ENCODE measurements at places on chromosomes 4 and X.

- DNase-seq = peak; percentile 32
Measured at GRCh38 chr4:56768316-56768715, 53.2 kb downstream of the SPINK2 start.

GRCh38 chrX:118726396-118726795 lies 1.0 kb upstream of the IL13RA1 start:
- DNase-seq = no peak

- no peak for DNase-seq
Measured at GRCh38 chrX:13854003-13854402, 37.1 kb upstream of the GPM6B start.

- no peak for DNase-seq
Measured at GRCh38 chr4:128596115-128596514, 213.4 kb upstream of the JADE1 start.

- no peak for DNase-seq
Measured at GRCh38 chrX:152899111-152899873, 1.4 kb downstream of the ZNF185 start.

DNA sequence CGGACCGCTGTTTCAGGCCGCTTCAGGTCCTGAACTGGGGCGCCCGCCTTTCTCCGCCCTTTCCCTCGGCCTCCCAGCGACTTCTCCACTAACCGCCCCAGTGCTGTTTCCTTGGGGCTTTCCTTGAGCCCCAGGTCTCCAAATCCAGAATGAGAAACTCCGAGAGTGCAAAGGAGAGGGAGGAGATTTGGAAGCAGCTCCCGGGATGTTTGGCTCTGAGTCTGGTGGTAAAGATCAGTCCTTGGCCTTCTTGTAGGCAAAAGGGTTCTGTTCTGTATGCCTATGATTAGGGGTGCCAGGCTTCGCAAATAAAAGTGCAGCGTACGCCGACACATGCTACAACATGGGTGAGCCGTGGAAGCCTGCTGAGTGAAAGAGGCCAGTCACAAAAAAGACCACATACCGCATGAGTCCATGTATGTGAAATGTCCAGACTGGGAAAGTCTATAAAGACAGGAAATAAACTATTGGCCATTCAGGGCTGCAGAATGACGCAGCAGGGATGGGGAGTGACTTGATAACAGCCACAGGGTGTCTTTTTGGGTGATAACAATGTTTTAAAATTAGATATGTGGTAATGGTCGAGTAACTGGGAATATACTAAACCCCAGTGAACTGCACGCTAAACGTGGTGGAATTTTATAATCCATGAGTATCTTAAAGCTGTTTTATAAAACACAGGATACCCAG lies 99.8 kb downstream of the TRAPPC11 start:
- DNase-seq = no peak

GRCh38 chr4:30720021-30720660 lies at the start of gene PCDH7:
Gene PCDH7 (plus strand): TSS chr4:30720369. CDS start chr4:30721423, 1,054 bp downstream.
- DNase-seq = peak; percentile 71

DNA sequence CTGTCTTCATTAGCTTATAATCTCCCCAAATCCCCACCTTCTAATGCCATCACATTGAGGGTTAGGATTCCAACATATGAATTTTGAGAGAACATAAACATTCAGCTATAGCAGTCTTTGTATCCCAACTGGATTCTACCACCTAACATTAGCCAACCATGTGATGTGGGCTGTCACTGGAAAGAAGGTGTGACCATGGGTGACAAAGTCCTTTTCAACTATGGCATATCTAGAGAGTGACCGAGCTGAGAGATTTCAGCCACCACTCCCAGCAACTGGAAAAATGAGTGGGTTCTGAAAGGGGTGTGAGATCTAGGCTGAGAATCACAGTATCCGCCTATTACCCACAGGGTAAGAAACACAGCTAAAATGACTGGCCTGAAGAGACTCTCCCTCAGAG lies 22.1 kb downstream of the GABRB1 start:
- no peak for DNase-seq

GRCh38 chrX:2183193-2183725 lies 317.5 kb downstream of the DHRSX start:
- DNase-seq = no peak

- DNase-seq = peak; percentile 65
Measured at GRCh38 chr4:47615385-47615784, 130.3 kb downstream of the ATP10D start.

GRCh38 chr4:156974264-156974663 lies 2.7 kb upstream of the PDGFC start:
- no peak for DNase-seq

- DNase-seq = peak; percentile 3
Measured at GRCh38 chr4:59553063-59553720, 1646.9 kb upstream of the ADGRL3 start.

DNA sequence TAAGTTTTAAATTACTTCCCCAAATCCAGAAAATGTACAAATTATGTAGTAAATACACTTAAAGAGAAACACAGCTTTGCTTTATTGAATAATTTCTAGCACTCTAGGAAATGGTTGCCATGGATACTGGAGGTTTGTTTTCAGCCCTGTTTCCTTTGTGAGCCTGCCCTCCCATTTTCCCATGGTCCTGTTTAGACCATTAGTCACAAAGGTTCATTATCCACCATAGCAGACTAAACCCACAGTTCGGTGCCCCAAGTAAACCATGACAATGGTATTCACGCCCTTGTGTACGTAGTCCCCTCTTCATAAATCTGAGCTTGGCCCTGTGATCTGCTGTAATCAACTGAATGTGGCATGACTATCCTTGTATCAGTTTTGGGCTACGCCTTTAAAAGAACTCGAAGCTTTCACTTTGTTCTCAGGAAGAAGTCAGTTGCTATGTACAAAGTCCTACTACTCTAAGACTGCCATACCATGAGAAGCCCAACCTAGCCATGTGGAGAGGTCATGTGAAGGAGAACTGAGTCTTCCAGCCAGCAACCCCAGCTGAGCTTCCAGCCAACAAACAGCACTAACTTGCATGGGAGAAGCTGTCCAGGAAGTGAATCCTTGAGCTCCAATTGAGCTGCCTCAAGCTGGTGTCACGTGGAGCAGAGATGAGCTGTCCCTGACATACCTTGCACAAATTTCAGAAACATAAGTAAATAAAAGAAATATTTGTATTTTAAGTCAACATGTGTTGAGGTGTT lies 300.4 kb downstream of the LDB2 start:
- peak; percentile 21 for DNase-seq

DNA sequence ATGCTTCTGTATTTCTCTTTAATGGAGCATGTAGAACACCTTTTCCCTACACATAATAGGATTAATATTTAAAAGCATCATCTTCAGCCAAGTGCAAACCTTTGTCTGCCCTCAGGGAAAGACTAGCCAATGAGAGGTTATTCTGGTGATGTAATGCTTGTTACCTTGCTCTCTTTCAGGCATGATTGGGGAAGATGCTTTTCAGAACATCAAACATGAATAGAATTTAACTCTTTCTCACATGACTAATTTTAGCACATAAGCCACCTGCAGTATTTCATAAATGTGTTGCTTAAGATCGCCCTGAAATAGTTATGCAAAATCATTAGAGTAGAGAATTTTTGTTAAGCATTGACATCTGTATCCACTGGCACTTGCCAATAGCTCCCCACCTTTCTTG lies 10.7 kb upstream of the EPGN start:
- DNase-seq = no peak

DNA sequence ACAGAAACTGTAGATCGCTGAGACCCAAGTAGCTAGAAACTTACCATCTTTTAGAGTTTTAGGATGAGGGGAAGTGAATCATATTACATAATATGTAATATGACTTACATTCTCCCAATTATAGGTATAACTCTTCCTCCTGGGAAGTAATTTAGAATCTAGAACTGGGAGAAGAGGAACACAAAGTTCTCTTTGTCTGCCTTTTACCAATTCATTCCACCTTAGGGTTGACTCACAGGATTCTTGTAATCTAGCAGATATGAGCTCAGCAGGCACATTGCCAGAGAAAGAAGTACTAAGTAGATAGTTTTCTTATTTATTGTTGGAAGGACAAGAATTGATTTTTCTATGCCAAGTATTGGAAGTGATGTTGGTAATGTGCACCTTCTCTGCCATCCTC lies 58.0 kb upstream of the CCSER1 start:
- DNase-seq = peak; percentile 77

DNA sequence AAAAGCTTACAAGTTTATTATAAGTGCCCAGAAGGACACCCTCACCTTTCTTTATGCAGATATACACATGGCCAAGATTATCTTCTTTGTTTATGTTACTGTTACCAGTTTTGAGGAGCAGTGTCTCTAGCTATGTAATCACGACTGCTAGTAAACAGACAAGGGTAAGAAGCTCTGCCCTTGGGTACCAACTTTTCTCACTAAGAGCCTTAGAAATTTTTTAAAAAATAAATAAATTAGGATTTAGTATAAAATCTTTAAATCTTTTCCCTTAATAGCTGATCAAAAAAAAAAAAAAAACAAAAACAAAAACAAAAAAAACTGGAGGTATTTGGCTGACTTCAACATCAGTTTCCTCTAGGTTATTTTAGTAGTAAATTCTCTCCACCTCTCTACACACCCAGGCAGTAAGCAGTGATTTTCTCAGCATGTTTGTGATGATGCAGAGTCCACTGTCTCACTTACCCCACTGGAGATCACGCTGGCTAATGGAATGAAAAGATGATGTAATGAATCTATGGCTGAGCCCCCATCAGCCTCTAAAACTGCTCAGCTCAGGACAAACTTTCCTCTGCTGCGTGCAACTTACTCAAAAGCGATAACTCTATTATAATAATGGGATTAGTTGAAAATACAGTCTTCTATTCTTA lies 125.9 kb downstream of the FRYL start:
- no peak for DNase-seq

DNA sequence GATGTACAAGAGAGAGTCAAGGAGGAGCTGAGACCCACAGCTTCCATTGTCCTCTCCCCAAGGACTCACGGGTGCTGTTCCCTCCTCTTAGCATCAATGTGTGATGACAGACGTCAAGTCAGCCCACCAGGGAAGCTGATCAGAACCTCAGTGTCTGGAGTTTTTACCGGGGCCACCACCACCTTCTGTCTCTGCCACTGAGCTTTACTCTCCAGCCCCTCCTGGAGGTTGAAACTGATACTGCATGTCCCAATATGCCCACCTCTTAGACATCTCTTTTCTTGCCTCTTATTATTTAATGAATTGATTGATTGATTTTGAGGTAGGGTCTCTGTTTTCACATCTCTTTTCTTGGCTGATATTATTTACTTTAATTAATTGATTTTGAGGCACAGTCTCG lies 10.3 kb upstream of the AKAP17A start:
- DNase-seq = peak; percentile 38

DNA sequence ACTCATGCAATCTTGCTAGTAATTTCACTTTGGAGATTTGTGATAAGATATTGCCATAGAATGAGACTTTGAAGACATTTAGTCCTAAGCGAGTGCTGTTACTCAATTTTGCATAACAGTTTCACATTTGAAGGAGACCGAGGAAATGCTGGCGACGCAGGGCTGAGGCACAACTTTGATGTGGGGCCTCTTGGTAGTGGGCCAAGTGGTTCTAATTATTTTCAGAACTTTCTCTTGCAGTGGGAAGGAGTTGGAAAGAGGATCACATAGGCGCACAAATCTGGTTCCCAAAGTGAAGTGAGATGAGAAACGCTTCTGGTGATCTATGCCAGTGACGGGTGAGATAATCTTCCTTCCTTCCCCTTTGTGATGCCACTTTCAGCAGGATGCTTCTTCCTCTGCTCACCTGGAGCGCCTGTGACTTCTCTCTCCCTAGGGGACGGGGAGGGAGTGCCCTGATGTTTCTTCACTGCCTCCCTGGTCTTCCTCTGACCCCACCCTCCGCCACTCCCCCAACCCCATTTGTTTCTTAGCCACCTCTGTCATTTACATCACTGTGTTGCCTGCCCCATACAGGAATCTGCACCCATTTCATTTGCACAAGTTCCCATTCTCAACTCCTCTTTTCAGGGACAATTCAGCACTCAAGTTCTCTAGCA lies 138.9 kb upstream of the MID1 start:
- DNase-seq = no peak

DNA sequence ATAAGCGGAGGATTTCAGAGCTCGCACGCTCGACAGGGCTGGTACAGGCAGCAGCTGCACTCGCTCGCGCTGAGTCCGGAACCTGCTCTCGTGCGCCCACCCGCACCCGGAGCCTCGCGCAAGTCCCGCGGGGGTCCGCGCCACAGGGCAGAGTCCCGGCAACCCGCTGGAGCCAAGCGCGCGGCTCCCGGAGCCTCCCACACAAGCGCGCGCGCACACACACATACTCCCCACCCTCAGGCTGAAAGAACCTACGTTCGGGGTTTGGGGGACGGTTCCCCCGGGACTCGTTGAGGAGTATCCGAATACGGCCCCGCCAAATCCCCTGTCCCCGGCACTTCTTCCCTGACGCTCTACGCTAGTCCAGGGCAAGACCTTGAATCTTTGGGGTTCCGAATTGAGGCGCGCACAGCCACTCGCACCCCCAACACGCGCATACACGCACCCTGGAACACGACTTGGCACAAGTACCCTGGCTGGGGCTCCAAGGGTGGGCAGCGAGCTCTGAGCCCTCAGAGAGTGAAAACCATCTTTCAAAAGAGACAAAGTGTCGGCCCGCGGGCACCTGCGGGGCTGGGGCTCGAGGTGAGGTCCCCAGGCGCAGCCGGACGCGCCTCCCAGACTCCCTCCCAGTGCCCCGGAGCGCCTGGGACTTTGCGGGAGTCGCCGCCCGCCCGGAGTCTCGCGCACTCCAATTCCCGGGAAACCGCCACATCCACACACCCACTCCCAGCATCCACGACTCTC lies 952 bp downstream of the ANOS1 start:
- peak; percentile 9 for DNase-seq

GRCh38 chr4:148834804-148835631 lies 392.8 kb upstream of the NR3C2 start:
- DNase-seq = peak; percentile 78

- peak; percentile 58 for DNase-seq
Measured at GRCh38 chr4:17846266-17846665, 35.5 kb downstream of the NCAPG start.

DNA sequence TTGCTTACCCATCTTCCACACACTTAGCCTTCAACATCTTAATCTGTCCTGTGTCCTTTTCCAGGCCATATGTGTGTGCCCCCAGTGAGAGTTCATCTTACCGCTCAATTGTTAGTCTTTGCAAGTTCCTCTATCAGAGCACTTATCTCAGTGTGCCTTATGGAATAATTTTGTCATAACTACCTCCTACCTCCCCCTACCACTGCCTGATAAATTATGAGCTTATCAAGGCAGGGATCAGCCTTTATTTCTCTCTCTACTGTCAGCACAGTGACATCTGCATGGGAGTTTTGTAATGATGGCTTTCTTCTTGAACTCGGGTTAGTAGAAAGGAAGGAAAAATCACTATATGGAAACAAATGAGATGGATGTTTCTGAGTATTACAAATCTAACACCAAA lies 53.2 kb downstream of the MTM1 start:
- DNase-seq = no peak

DNA sequence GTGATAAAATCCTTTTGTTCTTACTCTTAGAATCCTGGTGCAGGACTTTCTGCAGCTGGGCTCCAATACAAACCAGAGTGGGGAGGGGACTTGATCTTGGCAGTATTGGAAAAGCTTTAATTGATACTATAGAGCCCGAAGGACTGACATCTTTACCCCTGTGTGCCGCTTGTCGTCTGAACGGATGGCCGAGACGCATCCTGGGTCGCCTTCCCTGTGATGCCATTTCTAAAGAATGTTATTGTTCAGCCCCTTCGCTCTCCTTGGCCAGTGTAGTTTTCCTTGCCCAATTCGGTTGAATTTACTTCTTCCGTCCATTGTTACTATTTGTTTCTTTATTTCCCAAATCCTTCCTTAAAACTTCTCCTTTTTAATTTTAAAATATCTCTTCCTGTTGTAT lies 80.9 kb downstream of the CLDN34 start:
- DNase-seq = no peak
